CD8-positive, alpha-beta memory T cell (primary cell): ENCODE measurements at places on chromosomes 5 and 9.

DNA sequence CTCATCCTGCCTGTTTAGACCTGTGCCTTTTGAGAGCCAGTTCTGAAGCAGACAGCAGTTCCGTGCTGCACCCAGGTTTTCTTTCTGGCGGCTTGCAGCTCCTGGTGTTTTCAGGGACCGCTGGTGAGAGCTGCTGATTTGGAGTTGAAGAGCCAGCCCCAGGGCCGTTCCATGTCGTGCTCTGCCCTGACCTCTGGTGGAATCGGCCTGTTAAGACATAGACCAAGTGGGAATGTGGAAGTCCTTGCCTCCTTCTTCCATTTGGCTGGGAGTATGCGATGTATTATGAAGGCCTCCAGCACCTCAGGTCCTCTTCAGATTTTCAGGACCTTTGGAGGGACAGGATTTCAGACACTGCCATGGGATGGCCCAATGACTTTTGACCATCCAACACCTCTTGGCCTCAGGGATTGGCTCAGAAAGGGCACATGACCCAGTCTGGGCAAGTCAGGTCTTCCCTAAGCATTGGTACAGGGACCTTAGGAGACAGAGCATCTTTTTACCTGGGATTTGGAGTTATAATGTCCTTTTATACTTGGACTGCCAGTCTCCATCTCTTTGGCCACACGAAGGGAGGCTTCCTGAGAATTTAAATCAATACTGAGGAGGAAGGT, 136.1 kb upstream of the CLINT1 start:
- peak; percentile 19 for DNase-seq

- no peak for DNase-seq
Measured at GRCh38 chr5:149886692-149887470, 57.7 kb downstream of the PDE6A start.

DNA sequence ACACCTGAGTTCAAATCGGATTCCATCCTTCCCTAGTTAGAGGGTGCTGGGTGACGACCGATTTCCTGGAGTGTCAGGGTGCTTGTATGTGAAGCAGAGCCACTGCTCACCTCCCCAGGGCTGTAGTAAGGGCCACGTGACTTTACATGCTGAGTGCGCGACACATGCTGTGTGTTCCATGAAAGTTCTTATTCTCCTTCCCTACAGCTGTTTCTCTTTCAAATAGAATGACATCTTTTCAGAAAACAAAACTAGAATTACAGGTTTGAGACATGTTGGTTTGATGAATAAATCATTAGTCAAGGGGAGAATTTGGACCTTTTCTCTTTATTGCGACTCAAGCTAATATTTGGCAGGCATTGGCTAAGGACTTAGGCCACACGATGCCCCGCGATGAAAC, 113.1 kb downstream of the JMY start:
- no peak for DNase-seq

DNA sequence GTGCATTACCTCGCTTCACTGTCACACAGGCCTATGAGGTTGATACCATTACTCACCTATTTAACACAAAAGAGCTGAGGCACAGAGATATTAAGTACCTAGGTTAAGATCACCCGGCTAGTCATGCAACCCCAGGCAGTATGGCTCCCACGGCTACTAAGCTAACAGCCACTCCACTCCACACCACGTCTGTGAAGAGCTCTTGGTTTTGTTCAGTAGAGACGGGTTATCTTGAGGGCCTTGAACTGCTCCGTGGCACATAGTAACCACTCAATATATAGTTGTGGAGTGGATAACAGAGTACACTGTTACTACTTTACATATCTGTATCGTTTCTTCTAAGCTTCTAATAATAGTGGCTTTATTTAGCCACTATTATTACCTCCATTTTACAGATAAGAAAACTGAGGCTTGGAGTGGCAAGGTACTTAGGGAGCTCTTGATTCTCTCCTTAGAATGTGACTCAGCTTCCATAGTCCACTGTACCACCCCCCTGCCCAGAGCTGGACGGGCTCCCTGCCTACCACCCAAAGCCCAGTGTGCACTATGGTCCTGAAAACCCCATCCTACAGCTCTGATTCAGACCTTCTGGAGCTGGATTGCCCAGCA, 1.0 kb upstream of the CORO2A start:
- no peak for DNase-seq

- DNase-seq = no peak
Measured at GRCh38 chr9:129440435-129441186, 180.3 kb downstream of the C9orf50 start.

- DNase-seq = no peak
Measured at GRCh38 chr5:168962306-168962705, 338.6 kb downstream of the SLIT3 start.

- DNase-seq = no peak
Measured at GRCh38 chr5:74194196-74194595, 446.3 kb downstream of the ENC1 start.
